Posterior vena cava (tissue), 2 donors: ENCODE measurements at places on chromosomes 6 and 20.

- DNase-seq, result no peak
Measured at GRCh38 chr20:20255099-20255498, 112.8 kb upstream of the INSM1 start.

DNA sequence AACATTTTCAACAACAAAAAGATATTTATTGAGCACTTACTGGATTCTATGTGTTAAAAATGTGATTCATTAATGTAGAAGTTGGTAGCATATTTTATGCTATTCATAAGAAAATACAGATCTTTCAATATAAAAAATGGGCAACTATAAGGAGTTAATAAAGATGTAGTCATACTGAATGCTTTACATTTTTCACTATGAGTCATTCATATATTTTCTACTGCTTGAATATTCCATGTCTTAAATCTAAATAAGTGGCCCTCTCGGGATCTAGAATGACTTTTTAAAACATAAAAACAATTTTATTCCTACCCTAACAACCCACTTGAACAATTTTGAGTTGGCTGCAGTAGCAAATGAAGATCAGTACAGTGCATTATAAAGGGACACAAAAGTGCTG lies 362.1 kb downstream of the PHF3 start:
- no peak for DNase-seq

GRCh38 chr6:75602246-75603105 lies 796 bp downstream of the SENP6 start:
- DNase-seq, result peak; percentile 85

GRCh38 chr6:109799129-109799528 lies 108.0 kb downstream of the FIG4 start:
- no peak for DNase-seq
